ENCODE measurements at places on chromosomes 2 and 18.

DNA sequence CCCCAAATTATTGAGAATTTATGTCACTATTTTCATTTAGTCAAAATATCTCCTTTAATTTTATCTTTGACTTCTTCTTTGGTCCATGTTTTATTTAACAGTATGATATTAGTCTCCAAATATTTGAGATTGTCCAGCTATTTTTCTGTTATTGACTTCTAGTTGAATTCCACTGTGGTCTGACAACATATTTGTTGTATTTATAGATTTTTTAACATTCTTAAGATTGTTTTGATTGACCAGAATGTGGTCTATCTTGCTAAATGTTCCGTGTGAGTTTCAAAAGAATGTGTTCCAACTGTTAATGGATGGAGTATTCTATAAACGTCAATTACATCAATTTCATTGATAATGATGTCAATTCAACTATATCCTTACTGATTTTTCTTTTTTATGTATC, 1452.1 kb downstream of the SUCLG1 start:
- DNase-seq = no peak

DNA sequence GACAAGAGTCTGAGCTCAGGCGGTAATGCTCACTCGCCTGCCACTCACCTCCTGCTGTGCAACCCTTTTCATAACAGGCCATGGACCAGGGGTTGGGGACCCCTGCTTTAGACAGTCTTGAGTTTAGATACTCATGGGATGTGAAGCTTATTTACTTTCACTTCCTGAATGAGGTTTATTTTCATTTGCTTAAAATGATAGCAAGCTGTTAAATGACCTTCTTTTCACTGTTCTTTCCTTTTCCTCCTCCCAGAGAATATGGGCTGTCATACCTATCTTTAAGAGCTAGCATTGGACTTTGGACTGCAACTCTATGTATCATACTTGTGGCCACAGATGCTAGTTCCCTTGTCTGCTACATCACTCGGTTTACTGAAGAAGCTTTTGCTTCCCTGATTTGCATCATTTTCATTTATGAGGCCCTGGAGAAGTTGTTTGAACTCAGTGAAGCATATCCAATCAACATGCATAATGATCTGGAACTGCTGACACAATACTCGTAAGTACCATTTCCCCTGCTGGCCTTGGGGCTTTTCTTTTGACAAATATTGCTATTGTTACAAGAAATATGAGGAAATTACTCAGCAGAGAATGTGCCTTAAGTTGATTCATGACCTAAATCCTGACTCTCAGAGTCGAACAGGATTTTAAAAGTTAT, 168.5 kb downstream of the DPP4 start:
- no peak for DNase-seq

GRCh38 chr2:232588680-232589585, 38.4 kb downstream of the EIF4E2 start:
- DNase-seq = no peak

DNA sequence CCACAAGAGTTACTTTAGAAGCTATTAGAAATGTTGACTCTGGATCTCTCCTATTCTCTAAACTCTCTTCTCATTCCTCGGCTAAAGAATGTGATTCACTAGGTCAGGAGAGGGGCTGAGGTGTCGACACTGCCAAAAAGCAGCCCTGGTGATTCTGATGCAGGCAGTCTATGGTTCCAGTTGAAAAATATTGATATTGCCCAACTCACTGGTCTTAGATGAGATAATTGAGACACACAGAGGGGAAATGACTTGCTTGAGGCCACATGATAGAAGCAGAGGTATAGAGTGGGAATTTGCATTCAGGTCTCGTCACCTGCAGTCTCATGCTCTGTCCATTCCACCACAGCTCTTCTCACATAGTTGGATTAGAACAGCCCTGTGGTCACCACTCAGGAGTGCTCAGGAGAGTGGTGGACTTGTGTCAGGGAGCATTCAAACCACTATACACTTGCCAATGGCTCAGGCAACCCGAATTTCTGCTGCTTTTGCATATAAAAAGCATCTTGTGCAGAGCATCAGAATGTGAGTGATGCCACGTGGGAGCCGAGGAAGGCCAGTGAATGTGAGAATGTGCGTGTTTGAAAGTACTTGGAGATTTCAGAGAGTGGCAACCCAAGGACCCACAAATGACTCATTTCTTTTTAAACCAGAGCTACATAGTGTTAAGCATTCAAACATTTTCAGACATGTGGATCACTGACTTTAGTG, 65.1 kb upstream of the CTLA4 start:
- DNase-seq = no peak

DNA sequence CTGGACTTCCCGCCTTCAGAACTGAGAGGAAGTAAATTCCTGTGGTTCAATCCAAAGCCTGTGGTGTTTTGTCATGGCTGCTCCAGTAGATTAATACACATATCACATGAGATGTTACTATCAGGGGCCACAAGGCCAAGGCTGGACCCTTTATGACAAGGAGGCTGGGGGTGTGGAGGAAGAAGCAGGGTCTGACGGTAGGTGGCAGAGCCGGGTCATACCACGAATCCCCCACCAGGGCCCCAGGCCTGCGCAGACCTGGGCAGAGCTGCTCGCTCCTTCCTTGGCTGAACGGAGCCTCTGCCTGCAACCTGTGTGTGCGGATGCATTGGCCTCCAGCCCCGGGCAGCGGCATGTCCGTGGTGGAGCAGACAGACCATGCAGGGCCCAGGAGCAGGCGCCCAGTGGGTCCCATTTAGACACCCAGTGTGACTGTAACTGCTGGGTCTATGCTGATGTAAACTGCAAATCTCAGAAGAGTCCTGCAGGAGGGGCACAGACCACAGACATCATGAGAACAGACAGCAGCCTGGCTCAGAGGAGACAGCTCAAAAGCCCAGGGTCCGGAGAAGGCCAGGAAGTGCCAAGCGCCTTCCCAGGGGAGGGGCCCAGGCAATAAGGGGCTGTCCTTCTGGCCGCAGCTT, 155.2 kb downstream of the PXDN start:
- no peak for DNase-seq

- DNase-seq = no peak
Observed at GRCh38 chr2:101560780-101561315, 85.9 kb upstream of the RFX8 start.

All from NCI-H2171 (cell line).